ENCODE measurements at places on chromosomes 5 and 9.

- DNase-seq: no peak
Measured at GRCh38 chr5:28523888-28524635, 1485.7 kb upstream of the CDH9 start.

- no peak for DNase-seq
Measured at GRCh38 chr9:8534828-8535227, 735.2 kb upstream of the DMAC1 start.

DNA sequence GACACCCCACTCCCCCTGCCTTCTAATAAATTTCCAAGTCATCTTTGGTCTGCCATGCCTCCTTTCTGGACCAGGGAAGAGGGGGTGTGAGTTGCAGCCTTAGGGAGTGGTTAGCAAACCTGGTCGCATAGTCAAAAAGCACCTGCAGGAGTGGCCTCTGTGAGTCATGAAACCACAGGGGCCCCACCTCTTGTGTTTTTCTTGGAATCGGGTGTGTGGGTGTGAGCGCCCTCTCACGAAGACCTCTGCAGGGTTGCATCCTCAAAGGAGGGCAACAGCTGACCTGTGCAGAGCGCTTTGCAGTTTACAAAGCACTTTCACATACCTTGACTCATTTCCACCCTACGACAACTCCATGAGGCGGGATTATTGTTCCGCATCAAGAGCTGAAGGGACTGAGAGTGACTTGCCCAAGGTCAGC lies 36.8 kb upstream of the TEX48 start:
- DNase-seq: peak; percentile 69

- DNase-seq: no peak
Measured at GRCh38 chr9:134410071-134410834, 84.0 kb downstream of the RXRA start.

- no peak for DNase-seq
Measured at GRCh38 chr9:88342246-88342645, 46.0 kb upstream of the SPIN1 start.

DNA sequence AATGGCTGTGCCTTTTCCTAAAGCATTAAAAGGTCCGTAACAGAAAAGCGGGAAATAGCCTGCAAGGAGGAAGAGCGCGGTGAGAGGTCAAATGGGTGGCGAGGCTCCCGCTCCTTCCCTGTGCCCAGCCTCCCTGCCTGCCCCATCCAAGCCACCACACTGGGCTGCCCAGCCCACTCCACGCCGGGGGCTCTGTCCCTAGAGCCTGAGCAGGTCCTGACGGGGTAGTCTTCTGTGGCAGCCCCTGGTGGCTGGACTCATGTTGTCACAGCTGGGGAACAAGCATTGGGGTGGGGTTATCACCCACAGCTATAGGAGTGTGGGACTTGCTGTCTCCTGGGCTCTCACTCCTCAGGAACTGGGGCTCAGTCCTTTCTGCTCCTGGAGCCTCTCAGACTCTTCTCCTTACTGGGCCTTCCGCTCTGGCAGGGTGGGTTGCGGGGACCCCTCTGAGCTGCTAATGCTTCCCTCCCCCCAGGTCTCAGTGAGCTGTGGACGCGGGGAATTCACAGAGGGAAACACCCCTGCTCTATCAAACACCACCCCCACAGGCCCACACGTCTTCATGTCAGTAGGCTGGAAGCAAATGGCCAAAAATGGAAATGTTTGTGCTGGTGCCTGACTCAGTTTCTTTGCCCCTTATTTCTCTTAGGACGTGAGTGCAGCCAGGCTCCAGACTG lies 152.4 kb upstream of the PHYKPL start:
- no peak for DNase-seq

DNA sequence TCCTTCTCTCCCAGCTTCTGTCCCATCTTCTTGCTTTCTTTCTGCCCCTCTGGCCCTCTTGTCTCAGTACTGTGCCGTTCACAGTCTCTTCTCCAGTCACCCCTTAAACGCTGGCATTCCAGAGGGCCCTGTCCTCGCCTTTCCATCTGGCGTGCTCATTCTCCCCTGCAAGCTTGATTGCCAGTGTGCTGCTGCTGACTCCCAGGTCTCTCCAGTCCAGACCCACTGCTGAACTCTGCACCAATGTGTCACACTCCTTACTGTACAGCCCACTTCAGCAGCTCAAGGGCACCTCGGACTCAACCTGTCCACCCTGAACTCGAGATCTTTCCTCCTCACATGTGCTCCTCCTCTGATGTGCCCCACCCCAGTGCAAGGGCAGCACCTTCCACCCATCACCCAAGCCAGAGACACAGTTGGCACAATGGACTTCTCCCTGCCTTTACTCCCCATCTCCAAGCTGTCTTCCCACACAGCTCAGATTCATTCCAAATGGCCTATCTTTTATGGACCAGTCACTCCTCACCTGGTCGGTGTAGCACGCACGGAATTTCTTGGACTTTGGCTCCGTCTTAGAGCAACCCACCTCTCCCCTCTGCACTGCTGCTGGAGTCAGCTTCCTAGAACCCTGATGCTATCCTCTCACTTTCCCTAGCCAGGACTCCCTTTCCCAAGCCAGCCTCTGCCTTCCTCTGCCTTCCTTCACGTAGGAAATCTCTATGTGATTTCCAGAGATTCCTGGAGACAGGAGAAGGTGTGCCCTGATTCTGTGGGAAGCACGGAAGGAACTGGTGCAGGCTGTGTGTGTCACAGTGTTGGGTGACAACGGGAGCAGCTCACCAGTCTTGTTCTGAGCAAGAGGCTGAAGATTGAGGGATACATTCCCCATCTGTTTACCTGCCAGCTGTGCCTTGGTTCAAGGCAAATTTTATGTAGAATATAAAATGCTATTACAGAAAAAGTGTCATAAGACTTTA lies 26.0 kb upstream of the SLC2A8 start:
- DNase-seq: no peak

GRCh38 chr5:28558196-28558595 lies 1519.8 kb upstream of the CDH9 start:
- no peak for DNase-seq

DNA sequence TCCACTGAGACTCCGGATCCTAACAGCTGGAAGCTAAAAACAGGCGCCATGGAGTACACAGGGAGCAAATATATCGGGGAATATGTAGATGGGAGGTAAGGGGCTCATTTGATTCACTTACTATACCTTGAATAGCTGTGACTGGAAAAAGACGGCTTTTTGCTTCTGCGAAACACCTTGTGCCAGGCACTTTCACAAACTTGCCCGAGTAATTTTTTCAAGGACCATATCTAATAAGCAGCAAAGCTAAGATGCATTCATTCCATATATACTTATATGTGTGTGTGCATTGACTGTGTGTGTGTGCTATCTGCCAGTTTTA lies 178 bp downstream of the MORN5 start:
- DNase-seq: no peak

DNA sequence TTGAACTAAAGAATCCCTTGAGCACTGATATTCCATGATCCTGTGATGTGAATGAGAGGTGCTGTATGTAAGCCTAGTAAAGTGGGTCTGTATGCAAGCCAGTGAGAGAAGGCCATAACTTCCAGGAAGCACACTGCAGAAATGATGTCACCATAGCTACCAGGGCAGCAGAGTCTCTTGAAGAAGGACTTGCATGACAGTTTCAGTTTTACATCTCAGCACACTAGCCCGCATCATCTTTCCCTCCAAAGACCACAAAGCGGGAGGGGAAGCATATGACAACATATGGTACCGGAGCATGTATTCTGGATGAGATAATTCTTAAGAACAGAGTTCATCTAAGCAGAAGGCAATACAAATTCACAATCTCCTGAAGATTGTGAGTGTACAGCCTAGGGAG lies 37.6 kb upstream of the MAST4 start:
- DNase-seq: no peak

DNA sequence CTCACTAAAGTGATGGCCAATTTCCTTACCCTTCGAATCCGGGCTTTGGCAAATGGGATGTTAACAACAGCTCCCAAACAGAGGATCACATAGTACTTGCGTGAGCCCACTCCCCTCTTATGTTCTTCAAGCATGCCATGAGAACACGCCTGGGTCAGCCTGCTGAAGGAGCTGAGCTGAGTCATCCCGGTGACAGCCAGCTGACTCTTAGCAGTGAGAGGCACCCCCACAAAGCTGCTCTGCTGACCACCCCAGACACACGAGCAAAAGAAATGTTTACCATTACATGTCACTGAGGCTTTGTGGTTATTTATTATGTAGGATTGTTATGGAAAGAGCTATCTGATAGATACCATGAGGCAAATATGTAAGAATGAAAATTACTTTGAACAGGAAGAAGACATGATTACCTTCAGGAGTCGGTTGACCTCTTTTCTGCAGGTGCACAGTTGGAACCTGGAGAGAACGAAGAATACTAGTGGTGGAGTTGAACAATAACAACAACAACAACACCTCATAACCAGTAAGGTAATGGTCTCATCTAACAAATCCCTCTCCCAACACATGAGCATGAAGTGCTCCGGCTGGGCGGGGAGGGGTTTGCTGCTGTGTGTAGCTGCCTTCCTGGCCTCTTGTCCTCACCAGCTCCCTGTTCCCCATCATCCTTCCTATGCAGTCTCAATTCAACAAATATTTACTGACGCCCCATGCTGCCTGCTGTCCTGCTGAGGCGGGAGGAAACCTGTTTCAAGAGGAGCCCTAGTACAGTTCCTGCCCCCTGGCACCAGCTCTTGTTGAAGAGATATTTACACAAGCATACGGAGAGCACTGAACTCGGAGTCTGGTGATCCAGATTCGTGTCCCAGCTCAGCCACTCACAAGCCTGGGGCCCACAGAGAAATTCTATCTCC lies 69.4 kb upstream of the LHFPL2 start:
- DNase-seq: no peak

DNA sequence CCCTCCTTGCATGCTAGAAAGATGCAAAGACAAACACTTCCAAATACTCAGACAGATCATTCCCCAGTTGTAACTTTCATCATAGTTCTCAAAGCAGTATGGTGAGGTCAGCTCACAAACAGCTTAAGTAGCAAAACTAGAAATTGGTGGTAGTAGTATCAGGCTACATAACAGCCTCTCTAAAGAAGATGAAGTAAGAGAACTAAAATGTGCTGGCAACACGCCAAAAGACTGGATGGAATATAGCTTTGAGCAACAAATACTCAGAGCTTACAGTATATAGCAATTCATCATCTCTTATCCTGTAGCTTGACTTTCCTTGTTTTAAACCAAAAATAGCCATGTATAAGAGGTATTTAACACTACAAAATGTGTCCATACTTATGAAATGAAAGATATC lies 7.5 kb downstream of the PFDN1 start:
- no peak for DNase-seq

DNA sequence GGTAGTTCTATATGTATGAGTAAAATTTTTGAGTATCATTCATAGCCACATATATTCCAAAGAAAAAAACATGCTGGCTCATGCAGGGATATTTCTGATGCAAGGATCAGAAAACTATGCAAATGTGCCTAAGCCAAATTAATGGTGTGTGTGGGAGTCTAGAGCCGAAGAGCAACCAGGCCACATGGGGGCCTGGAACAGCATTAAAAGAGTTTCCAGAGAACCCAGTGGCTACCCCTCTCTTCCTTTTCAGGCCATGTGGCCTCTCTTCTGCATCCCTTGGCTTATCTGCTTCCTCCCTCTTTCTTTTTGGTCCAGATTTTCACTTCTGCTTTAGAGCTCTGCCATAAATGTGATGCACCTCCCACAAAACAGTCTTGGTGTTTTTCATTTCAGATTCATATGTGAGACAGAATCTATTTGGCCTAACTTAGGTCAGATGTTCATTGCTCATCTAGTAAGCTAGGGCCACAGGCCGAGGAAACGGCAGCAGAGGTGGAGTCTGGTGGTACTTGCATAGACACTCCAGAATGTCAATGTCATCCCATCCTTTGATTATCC lies 300.0 kb downstream of the SH3GL2 start:
- DNase-seq: no peak

DNA sequence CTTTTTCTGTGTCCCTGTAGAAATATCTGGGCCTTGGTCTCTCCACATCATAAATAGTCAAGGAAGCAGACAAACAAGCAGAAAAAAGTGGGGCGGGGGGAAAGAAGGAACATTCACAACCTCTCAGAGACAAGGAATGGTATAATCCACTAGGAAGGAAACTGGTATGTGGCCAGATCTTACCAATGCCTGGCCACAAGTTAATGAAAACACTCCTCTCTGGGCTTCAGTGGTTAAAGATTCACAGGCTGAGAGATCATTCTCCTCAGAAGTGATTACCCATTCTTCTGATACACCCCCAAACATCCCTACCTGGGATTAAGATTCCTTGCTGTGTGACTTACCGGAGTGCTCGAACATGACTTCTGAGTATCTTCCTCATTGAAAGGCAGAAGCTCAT lies 290.6 kb downstream of the MARCHF11 start:
- no peak for DNase-seq

DNA sequence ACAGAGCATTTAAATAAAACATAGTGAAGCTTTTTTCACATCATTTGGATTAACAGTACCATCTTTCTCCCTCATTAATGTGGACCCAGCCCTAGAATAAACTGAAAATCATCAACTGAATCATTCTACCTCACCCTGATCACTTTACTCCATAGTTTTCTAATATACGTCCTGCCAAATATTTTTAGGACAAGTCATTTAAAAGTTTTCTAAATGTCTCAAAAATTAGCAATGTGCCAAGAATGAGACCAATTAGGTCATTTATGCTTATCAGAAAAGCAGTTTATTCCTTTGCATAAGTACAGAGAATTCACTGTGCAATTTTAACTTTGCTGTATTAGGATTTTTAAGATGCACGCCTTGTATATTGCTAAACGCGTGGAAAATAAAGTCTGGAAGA lies 284.4 kb downstream of the PIK3R1 start:
- DNase-seq: no peak

GRCh38 chr5:172642051-172642409 lies 967 bp downstream of the NEURL1B start:
- no peak for DNase-seq

- DNase-seq: no peak
Measured at GRCh38 chr9:107190936-107191290, 92.2 kb upstream of the RAD23B start.

DNA sequence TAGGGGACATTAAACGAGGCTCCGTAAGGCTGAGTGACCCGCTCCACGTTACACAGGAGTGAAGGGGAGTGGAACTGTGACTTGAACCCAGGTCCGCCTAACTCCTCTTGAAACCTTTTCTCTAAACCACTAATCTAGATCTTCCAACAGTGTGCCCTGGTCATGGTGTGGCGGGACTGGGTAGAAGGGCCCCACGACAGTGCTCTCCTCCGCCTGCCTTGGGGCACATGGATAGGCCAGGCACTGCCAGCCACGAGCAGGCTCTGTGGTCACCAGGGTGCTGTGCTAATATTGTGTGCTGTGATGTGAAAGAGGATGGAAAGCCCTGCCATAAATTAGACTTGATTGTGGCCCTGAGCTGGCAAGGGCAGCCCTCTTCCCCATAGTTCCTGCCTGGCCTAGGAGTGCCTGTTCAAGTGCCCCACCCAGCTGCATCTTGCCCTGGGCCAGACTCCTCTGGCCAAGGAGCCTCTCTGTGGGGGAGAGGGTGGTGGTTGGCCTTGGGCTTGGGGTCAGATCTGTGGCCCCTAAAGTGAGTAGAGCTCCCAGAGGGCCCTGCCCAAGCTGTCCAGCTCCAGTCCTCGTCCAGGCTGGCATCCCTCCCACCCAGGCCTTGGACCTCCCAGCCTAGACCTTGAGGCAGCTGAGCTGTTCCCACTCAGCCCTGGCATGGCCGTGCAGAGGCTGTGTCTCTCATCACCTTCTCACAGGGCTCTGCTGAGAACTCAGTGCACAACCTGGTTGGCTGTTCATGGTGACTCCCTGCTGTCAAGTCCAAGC lies 67.8 kb upstream of the TBC1D2 start:
- no peak for DNase-seq
